Stimulated activated CD4-positive, alpha-beta T cell treated with anti-CD3 and anti-CD28 coated beads, Interleukin-1b, Interleukin-23, amount 100 ng/mL, for 1 hour (primary cell): ENCODE measurements at places on chromosomes 5 and 9.
A peak's percentile ranks its signal among the peaks of the same experiment; 100 is the strongest.

GRCh38 chr9:98573749-98574278, 134.9 kb downstream of the GABBR2 start:
- DNase-seq, result no peak

DNA sequence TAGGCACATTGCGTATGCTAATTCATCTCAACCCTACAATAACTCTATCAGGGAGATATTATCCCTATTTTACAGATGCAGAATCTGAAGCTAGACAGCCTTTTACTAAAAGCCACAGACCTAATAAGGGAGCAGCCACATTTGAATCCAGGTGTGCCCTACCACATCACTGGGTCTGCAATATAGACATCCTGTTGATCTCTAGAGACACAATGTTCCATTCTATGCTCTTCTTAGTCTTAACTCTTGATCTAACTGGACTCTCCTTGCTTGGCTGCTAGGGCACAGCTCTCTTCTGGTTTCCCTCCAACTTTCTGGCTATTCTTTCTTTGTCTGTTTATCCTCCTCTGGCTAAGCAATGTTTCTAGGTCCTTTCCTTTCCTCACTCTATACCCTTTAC, 1.4 kb upstream of the SPATA6L start:
- no peak for DNase-seq

DNA sequence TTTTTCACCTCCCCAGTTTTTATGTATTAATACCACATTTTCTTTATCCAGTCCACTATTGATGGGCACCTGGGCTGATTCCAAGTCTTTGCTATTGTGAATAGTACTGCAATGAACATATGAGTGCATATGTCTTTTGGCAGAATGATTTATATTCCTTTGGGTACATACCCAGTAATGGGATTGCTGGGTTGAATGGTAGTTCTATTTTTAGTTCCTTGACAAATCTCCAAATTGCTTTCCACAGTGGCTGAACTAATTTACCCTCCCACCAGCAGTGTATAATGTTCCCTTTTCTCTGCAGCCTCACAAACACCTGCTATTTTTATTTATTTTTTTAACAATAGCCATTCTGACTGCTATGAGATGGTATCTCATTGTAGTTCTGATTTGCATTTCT, 340.2 kb downstream of the ADAMTS6 start:
- DNase-seq, result no peak

DNA sequence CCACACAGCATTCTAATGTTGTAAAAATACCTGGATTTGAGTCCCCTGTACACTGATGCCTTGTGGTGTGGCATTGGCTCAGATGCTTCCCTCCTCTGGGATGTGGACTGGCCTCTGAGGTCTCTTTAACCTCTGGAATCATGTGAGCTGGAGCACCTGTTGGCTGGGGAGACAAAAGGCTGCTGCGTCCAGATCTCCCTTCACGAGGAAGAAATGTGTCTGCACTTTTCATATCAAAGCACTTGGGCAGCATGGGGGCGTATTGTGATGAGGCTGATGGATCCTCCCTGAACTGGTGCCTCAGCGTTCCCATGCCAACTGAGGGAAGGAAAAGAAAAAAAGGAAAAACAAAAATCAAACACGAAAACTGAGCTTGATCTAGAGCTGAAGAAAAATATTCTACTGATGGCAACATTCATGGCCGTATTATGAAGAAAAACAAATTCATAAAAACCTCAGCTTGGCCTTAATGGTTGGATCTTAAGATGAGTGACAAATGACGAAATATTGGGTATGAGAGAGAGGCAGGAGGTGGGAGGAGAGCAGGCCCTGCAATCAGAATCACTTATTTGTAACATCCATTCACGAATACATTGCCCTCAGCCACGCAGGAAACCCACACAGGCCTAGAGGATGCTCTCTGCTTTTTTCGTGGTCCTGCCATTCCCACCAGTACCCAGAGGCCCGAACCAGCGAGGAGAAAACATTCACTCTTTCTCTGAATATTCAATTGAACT, 26.2 kb downstream of the GRIA1 start:
- DNase-seq, result no peak

- no peak for DNase-seq
Measured at GRCh38 chr5:174356536-174356935, 311.0 kb downstream of the NSG2 start.

- no peak for DNase-seq
Measured at GRCh38 chr9:122116448-122117173, 23.5 kb upstream of the TTLL11 start.

GRCh38 chr9:111975709-111976108, 79.1 kb downstream of the UGCG start:
- DNase-seq, result no peak

GRCh38 chr9:83930881-83931280, 9.6 kb upstream of the KIF27 start:
- DNase-seq, result no peak

DNA sequence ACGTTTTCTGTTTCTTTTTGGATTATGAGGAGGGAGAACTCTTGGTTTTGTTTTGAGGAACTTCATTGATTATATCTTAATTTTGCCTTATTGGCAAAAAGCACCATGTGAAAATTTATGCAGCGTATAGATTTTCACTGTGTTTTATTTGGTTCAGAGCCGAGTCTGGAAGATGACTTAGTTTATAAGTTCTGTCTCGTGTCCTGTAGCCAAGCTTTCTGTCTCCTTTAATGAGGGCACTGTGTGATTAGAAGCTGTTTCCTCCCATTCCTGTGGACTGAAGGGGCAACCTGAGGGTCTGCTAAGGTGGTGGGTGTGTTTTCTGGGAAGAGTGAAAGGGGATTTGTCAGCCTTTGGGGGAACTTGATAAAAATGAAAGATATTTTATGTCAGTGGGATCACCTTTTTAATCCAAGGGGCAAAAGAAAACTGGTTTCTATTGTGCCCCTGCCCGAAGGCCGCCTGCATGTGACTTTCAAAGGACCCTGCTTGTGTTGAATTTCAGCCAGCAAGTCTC, 262.1 kb downstream of the FANCC start:
- no peak for DNase-seq

DNA sequence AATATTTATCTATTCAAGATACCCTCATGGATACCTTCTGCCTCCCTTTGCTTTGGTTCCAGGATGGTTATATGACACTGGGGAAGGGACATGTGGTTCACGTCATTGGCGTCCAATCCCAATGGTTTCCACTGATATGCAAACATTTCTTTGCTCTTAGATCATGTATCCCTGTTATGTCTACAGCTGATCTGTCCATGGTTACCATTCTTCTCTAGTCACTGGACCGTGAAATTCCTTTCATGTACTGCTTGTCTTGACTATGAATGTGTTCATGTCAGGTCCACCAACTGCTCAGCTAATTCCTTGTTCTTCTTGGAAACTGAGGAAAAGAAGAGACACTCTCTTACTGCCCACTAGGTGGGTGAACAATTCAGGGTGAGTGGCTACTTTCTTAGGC, 391.1 kb upstream of the ZNF608 start:
- DNase-seq, result no peak

- no peak for DNase-seq
Measured at GRCh38 chr5:76716456-76717157, 681 bp downstream of the F2R start.

- peak; percentile 32 for DNase-seq
Measured at GRCh38 chr5:671459-672328, 21.5 kb downstream of the TPPP start.

DNA sequence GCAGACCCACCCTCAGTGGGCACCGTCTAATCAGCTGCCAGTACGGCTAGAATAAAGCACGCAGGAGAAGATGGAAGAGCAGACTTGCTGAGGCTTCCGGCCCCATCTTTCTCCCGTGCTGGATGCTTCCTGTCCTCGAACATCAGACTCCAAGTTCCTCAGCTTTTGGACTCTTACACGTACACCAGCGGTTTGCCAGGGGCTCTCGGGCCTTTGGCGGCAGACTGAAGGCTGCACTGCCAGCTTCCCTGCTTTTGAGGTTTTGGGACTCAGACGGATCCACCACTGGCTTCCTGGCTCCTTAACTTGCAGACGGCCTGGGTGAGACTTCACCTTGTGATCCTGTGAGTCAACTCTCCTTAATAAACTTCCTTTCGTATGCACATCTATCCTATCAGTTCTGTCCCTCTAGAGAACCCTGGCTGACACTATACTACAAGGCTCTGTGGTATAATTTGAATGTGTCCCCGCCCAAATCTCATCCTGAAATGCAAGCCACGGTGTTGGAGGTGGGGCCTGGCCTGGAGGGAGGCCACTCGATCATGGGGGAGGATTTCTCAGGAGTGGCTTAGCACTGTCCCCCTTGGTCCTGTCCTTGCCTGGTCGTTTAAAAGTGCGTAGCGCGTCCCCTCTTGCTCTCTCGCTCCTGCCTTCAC, 31.1 kb upstream of the NRARP start:
- no peak for DNase-seq

DNA sequence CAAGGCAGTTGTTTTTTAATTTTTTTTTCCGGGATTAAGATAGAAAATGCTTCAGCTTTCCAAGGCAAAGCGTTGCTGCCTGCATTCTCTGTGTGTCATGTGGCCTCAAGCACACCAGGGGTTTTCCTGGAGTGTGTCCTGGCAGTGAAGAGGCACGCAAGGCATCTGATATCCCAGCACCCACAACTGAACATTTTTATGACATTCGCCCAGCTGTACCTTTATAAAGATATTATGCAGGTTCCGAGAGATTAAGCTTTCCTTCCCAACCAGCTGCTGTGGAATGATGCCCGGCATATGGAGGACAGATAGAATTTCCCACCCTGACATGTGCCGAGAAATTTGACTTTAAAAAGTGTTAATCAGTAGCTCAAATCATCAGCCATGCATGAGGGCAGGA, 205.6 kb downstream of the GADD45G start:
- no peak for DNase-seq

DNA sequence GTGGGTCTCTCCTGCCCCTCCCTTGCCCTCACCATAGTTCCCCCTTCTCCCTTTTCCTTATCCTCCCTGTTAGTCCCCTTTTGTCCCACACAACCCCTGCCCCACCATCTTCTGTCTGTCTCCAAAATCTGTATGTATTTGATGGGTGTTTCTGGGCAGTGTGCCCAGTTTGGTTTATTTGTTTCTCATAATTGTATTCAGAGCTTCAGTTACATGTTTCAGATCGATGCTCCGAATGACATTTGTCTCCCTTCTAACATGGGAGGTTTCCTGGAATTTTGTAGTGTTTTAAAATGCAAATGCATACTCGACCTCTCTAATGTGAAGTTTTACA, 22.2 kb downstream of the FBXL7 start:
- DNase-seq, result no peak

DNA sequence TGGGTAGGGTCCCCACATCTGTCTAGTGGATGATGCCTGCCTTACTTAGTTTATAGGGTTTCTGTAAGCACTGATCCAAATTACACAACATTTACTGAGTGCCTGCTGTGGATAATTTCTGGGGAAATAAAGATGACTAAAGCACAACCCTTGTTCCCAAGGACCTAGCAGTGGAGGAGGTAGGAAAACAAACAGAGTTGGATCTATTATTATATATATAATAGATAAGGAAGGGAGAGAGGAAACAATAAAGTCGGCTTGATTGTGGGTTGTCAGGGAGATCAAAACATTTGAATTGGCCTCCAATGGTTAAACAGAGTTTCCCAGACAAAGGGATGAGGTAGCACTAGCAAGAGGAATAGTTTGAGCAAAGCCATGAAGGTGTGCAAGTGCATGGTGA, 14.0 kb downstream of the IL33 start:
- DNase-seq, result no peak

DNA sequence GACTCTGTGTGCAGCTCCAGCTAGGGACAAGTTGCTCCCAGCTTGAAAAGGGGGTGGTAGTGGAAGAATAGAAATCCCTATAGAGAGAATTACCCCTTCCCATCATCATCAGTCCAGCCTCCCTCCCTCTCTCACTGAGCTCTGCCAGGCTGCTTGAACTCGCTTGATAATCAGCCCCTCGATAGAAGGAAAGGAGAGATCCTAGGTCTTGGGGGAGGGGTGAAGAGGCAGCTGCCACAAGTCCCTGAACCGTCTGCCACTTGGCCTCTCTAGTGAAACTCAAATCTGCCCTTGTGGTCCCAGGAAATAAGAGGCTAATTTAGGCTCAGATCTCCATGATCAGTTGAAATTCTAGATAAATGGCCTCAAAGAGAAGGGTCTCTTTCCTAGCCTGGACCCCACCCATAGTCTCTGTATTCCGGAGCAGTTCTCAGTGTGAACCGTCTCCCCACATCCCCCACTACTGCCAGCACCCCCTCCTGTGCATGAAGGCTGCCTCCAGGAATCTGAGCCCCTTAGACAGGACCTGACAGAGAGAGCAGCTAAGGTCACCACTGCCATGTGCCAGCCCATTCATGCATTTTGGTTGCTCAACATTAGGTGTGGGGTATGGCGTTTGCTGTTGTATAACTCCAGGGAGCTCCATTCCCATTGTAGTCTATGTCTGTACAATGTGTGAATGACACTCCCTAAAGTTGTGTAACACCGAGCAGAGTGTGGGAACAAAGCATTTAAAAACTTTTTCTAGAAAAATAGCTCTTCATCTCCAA, 5.5 kb downstream of the DNAJB5 start:
- no peak for DNase-seq

- no peak for DNase-seq
Measured at GRCh38 chr9:90105773-90106172, 501.0 kb downstream of the GADD45G start.

- no peak for DNase-seq
Measured at GRCh38 chr5:84480873-84481637, 96.4 kb upstream of the EDIL3 start.

- no peak for DNase-seq
Measured at GRCh38 chr5:130773813-130774212, 391.2 kb downstream of the HINT1 start.

- DNase-seq, result no peak
Measured at GRCh38 chr5:41403846-41404245, 106.6 kb downstream of the PLCXD3 start.

GRCh38 chr5:136134653-136135052, 2.0 kb downstream of the SMAD5 start:
- DNase-seq, result no peak

DNA sequence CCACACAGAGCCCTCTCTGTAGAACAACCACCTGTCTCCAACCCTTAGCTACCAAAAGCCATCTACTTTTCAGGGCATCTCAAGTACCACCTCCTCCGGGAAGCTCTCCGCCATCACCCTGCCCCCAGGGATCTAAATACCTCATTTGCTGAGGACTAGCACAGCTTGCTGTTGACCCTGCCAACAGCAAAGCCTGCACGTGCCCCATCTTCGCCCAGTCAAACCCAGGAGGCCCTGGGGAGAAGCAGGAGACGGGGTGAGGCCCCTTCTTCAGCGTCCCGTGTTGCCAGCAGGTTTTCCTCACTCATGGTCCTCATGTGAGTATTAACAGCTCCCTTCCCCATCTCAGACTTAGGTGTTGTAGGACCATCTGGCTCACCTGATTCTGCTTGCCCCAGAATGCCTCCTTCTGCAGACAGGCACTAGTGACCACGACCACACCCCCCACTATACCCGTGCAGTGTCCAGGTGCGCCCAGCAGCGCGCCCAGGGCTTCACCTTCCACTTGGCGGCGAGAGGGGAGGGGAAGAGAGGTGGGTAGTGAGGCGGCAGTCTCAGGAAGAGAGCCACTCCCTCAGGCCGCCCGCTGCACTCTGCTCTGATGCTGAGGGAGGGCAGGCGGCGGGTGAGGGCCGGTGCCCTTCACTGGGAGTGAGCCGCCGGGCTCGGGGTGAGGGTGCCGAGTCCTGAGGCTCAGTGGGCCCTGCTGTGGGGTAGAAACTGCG, 11.1 kb downstream of the VAV2 start:
- DNase-seq, result no peak
